Choroid plexus epithelial cell (primary cell): ENCODE measurements at places on chromosomes 1 and 21.

DNA sequence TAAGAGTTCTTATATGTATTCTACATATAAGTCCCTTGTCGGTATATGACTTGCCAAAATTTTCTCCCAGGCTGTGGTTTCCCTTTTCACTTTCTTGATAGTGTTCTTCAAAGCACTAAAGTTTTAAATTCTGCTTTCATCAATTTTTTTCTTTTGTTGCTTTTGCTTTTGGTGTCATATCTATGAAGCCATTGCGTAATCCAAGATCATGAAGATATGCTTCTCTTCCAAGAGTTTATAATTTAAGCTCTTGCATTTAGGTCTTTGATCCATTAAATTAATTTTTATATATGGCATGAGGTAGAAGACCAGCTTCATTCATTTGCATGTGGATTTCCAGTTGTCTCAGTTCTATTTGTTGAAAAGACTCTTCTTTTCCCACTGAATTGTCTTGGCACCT, 22.2 kb downstream of the DESI2 start:
- DNase-seq, result no peak

GRCh38 chr1:242828199-242828598, 303.7 kb upstream of the PLD5 start:
- no peak for DNase-seq

GRCh38 chr1:100462326-100463025, 75.5 kb upstream of the GPR88 start:
- DNase-seq, result no peak

DNA sequence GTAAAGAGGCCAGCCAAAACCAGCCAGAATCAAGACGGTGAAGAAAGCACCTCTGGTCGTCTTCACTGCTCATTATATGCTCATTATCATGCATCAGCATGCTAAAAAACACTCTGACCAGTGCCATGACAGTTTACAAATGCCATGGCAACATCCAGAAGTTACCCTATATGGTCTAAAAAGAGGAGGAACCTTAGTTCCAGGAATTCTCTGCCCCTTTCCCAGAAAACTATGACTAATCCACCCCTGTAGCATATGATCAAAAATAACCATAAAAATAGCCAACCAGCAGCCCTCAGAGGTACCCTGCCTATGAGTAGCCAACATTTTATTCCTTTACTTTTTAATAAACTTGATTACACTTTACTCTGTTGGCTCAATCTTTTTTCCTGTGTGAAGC, 34.2 kb upstream of the PBX1 start:
- peak; percentile 58 for DNase-seq

GRCh38 chr21:22395965-22396364, 1397.8 kb downstream of the NCAM2 start:
- DNase-seq, result no peak

GRCh38 chr1:21909286-21909759, 27.8 kb downstream of the HSPG2 start:
- peak; percentile 47 for DNase-seq

GRCh38 chr1:224733027-224733911, 117.2 kb downstream of the CNIH3 start:
- peak; percentile 24 for DNase-seq

DNA sequence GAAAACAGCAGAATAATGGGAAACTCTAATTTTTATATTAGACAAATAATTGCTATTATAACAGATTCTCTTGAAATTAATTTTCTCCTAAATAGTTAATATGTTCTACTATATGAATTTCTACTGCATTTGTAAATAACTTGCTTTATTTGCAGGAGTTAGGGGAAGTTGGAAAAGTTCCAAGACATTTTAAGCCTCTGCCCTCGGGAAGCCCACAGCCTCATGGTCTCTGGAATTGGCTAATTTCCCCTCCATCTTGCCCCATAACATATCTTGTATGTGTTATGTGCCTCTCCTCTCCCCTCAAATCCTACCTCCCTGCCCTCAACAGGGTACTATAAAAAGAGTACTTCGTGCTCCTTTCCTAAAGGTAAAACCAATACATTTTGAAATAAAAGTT, 271.4 kb upstream of the NR5A2 start:
- no peak for DNase-seq

GRCh38 chr1:201737352-201738060, 91.5 kb upstream of the IPO9 start:
- peak; percentile 94 for DNase-seq

- peak; percentile 41 for DNase-seq
These were observed 14.8 kb downstream of the PI4KB start for GRCh38 chr1:151312411-151312810.

DNA sequence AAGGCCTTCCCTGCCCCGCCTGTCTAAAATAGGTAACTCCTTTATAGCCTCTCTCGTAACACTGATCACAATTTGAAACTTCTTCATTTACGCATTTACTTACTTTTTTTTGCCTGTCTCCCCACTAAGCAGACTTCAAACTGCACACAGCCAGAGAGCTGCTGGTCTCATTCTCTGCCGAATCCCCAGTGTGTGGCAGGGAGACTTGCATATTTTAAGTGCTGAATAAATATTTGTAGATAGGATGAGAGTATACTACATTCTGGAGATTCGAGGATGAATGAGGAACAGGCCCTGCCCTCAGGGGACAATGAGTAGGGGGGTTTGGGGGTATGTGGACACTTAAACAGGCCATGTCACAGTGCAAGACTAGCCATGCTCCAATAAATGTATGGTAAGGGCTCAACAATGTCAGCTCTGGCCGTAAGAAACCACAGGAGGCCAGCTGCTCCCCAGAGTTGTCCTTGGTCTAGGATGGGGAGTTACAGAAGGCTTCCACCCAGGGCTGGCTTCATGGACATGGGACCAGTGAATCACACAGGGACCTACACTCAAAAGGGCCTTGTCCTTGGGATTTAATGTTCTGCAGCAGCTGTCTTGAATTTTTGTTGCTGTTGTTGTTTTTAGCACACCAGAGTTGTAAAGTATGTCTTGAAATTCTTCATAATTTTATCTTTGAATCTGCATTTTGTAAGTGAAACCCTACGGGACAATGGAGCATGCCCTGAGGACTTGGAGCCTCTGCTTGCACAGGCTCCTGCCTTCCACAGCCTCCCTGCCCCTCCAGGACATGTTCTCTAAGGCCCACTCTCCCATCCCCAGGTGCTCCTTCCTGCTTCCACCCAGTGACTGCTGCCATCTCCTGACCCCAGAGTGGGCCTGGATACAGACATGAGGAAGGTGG, 8.5 kb downstream of the DIO1 start:
- DNase-seq, result peak; percentile 8

DNA sequence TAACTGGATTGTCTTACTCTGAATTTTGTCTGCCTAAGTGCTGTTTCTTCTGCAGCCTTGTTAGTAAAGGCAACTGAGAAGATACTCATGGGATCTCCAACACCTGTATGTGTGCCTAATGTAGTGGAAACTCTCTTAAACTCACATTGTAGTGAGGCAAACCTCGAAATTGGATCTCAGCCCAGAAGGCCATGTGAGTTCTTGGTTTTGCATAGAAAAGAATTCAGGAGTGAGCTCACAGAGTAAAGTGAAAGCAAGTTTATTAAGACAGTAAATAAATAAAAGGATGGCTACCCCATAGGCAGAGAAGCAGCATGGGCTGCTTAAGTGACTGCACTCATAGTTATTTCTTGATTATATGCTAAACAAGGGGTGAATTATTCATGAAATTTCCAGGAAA, 1344.7 kb downstream of the NCAM2 start:
- peak; percentile 14 for DNase-seq

DNA sequence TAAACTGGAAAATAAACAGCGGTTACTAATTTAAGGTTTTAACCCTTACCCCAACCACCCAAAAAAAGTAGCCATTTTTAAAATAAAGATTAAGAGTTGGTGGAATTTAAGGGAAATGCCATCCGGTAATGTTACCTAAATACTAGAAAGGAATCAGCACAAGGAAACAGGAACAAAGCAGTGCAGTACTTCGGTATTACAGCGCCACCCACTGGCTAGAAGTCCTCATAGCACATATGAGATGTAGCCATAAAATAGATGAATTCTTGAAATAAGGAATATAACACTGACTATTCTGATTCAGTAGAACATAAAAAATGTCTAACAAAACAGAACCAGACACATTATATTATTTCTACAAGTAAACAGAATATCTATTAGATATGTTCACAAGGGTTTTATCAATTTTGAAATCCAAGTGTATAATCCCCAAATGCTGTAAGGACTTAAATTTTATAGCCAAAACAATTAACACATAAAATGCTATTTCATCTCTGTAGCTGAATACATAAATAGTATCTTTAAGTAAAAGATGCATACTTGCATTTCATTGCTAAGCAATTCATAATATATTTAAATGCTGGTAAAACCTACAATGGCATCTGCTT, 58.8 kb downstream of the FRRS1 start:
- DNase-seq, result peak; percentile 80

GRCh38 chr21:26794597-26795411, 50.4 kb downstream of the ADAMTS1 start:
- peak; percentile 43 for DNase-seq

DNA sequence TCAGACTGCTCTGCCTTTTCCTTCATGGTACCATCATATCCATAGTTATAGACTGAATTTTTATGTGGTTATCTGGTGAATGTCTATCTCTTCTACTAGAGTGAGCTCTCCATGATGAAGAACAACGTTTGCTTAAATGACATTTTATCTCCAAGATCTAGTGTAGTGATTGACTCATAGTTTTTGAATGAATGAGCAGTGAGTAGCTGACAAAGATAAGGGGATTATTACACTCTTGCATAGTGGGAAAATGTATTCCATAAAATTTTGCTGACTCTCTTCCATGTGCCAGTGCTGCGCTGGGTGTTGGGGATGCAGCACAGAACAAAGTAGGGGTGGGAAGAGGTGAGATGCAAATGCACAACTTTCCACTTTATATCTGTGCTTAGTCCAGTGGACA, 147.7 kb downstream of the TGFB2 start:
- no peak for DNase-seq

DNA sequence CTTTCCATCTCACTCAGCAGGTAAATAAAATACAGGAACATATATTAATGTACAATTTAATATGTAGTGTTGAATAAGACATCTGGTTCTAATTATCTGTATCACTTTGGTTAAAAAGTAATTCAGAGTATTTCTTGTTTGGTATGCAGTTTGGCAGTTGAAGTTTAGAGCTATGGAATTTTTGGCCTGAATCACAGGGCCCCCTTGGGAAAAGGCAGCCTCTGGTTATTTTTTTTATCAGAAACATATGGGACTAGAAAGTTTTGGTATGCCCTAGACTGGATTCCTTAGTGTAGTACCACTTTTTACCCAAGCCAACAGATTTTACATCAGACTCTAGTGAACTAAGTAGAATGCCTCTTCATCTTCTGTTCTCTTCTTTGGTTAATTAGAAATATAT, 26.4 kb downstream of the CNST start:
- peak; percentile 91 for DNase-seq

GRCh38 chr1:5466487-5466886, 525.7 kb downstream of the NPHP4 start:
- no peak for DNase-seq

DNA sequence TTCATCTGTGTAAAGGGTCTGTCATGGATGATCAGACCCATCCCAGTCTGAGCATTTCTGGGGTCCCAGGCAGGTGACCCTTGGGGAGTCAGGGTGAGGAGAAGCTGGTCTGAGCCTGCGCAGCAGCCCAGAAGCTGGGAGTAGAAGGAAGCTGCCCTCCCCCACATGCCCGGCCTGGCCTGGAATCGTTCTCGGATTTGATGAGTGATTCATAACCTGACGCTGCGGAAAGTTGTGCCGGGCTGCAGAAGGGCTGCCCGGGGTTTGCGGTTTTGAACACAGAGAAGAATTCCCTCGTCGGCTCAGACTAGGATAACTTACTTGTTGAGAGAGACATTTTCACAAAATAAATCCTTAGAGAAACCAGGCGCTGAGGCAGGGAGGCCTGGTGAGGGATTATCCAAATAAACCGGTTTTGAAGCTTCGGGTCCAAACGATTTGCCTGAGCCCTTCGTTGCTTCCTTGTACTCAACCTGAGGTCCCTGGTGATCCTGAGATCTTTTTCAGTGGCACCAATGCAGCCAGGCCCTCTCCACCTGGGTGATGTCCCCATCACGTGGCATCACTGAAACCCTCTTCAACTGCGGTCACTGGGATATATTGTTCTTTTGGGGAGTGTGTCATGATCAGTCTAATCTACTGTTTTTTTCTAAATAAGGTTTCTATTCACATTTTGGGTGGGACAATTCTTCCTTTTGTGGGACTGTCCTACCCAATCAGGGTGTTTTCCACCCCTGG, 29.2 kb downstream of the EPHB2 start:
- DNase-seq, result peak; percentile 84

GRCh38 chr1:233873666-233874065, 30.8 kb upstream of the SLC35F3 start:
- DNase-seq, result no peak

DNA sequence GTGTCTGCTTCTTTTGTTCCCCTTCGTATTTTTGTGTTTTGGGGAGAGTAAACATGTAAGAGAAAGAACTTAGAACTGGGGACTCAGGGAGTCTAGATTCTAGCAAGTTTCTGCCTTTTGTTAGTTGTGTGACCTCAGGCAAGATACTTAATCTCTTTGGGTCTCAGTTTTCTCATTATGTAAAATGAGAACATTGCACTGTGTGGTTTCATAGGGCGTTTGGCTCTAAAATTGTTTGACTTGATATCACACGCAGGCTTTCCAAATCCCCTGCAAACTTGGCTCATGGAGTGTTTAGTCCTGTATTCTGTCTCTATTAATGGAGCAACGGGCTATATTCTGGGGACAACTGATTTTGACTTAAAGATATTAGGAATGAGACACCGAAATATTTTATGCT, 57.7 kb downstream of the NTNG1 start:
- no peak for DNase-seq
